Left colon (tissue), 2 donors: ENCODE measurements at places on chromosomes 6 and 20. TPM values are rescaled to one million over a fixed set of nuclear protein-coding genes. Genes with fewer than 3 reads are reported as not detected.

GRCh38 chr6:87182940-87183339 lies 27.6 kb downstream of the ZNF292 start:
- DNase-seq: no peak

- DNase-seq: no peak
Observed at GRCh38 chr20:63442100-63442493, 30.4 kb downstream of the KCNQ2 start.

C20orf96 gene
- 13.1 TPM for total RNA-seq

GRCh38 chr6:33410711-33411631 lies at the start of gene PHF1:
PHF1 (plus strand) TSS chr6:33411014; CDS start chr6:33412264, 1,250 bp downstream.
- peak; percentile 73 for DNase-seq

GRCh38 chr20:14687313-14687712 lies 349.9 kb upstream of the FLRT3 start:
- DNase-seq: no peak

GRCh38 chr20:51434580-51435247 lies 107.8 kb downstream of the NFATC2 start:
- DNase-seq: no peak

FAM162B gene
- total RNA-seq: 0.75 TPM

- DNase-seq: no peak
Observed at GRCh38 chr6:38404900-38405556, 234.7 kb downstream of the BTBD9 start.

PPP2R5D gene
- total RNA-seq: 33.7 TPM

GRCh38 chr6:105515054-105515453 lies 112.2 kb upstream of the PREP start:
- DNase-seq: no peak

- no peak for DNase-seq
Observed at GRCh38 chr20:5918856-5919625, 31.3 kb downstream of the TRMT6 start.

DNA sequence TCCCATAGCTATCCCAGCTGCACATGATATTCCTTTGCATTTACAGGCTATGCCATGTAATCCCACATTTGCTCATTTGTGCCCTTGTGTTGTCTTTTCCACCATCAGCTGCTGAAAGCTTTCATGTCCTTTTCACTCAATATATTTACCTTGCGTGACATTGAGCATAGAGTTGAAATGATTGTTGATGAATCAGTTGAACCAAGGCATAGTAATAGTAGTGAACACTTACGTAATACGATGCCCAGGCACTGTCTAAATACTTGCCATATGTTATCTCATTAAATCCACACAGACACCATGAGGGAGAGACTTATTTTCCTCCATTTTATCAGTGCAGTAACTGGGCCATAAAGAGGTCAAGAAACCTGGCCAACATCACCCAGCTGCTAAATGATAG lies 13.1 kb downstream of the RNF8 start:
- no peak for DNase-seq

DNA sequence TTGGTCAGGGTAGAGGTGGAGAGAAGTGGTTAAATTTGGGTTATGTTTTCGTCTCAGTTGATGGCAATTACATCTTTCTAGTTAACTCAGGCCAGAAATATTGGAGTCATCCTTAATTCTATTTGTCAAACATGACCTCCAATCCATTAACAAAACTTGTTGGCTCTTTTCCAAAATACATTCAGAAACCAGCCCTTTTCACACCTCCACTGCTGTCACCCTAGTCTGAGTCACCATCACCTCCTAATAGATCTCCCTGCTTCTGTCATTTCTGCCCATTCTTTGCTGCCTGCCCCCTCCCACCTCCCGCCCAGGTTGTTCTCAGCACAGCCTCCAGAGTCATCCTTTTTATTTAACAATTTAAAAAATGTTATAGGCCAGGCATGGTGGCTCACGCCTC lies 3.0 kb upstream of the ABCF1 start:
- DNase-seq: no peak

DNA sequence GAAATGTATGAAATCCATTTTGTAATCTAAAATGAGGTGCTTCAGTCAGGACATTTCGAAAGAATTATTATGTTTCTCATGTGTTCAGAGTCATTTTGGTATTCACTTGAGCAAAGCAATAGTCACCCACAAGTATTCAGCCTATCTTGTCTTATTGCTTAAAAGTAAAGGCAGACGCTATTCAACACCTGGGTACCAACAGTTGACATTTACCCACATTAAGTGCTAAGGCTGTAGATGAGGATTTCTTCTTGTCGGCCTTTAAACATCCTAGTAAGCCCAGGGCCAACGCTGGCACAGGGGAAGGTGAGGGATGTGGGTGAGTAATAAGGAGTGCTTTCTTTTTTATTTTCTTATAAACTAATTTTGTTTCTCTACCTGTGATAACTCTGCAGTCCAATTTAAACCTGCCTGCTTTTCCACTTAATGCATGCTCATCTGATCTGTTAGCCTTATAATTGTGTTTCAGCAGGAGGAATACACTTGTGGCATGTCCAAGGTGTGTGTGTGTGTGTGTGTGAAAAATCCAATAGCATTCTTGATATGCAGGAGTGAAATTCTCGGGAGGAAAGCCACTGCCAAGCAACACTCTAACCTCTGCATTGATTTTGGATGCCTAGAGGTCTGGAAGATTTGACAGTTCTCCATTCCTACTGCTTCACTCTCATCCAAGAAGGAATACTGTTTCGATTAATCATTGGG lies 252.0 kb downstream of the SOX4 start:
- no peak for DNase-seq

- no peak for DNase-seq
Observed at GRCh38 chr6:75268121-75268987, 16.2 kb downstream of the TMEM30A start.

GRCh38 chr20:1323830-1324597 lies 4.9 kb downstream of the SDCBP2 start:
- DNase-seq: no peak

DNA sequence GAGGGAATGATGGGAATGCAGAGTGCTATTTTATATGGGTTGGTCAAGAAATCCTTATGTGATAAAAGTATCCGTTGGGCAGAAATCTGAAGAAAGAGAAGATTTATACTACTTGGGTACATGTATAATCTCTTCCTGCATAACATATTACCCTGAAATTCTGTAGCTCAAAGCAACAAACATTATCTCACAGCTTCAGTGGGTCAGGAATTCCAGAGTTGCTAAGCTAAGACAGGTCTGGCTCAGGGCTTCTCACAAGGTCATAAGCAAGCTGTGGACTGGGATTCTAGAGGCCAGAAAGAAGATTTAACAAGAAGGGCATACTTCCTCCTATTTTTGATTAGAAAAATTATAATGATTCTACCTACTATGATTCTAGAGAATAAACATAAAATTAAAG lies 172.5 kb upstream of the THEMIS start:
- DNase-seq: no peak

DNA sequence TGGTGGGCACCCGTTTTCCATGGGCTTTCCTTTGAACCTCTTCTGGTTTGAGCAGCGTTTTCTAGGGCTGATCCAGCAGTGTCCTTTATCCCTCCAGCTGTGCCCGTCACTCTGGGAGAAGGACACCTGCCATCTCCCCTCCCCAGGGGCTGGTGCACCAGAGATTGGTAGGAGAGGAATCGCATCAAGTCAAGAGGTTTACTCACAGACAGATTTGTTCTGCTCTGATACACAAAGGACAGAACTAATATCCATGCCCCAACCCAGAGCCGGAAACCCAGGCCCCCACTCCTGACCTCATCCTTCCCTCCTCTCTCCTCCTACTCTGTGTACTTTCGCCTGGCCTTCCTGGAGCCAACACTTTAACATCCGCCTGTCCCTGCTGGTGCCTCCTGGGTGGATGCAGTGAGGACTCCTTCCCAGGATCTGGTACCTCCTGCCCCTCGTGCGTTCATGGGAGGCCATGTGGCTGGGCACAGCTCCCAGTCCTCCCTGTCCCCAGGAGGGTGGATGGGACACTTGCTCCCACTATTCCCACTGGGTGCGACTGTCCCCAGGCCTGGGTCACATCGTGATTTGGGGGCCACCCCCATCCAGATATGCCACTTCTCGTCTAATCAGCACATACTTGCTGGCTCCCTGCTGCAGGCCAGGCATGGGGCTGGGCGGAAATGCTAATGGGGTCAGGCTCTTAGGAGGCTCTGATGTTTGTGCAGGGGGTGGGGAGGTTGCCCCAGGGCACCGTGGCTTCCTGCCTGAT lies 286.3 kb downstream of the CDH4 start:
- DNase-seq: no peak

- peak; percentile 69 for DNase-seq
Observed at GRCh38 chr20:34522969-34523871, 7.0 kb downstream of the DYNLRB1 start.

- DNase-seq: no peak
Observed at GRCh38 chr6:134331256-134331655, 13.3 kb upstream of the SGK1 start.

GNMT gene
- not detected for total RNA-seq

- no peak for DNase-seq
Observed at GRCh38 chr6:50842861-50843384, 24.3 kb downstream of the TFAP2B start.

DNA sequence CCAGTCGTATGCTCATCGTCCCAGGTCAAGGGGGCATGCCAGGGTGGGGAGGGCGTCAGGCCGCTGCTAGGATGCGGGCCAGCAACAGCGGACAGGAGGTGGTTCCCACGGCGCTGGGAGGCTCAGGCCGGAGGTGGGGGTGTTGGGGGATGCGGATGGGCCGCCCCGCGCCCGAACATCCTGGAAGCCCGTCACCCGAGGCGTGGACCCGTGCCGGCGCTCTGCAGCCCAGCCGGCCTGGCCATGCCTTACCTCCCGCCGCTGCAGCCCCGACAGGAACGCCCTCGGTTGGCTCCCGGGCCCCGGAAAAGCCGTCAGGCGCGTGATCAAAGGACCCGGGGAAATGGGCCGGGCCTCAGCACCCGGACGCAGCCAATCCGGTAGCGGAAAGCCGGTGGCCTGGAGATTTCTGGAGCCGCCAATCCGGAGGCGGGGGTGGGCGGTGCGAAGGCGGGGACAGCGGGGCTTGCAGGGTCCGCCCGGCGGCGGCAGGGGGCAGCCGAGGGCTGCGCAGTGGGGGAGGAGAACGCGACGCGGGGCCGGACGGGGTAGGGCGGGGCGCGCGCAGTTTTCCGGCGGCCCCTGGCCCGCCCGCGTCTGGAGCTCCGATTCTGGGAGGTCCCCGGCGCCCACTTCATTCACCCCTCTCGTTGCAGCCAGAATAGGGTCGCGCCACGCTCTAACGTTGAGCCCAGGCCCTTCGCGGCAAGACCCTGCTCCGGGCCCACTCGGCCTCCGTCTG lies at the start of gene SMIM29:
Gene SMIM29 (minus strand): TSS at position 280 of the 742 bp plus-strand sequence. CDS start 1,215 bp downstream, outside the sequence.
- DNase-seq: peak; percentile 96

GRCh38 chr6:80454661-80455365 lies 348.3 kb downstream of the BCKDHB start:
- DNase-seq: no peak

SLC25A27 gene
- total RNA-seq: 7.4 TPM
